ENCODE measurements at places on chromosomes 5 and 9. TPM values are rescaled to one million over a fixed set of nuclear protein-coding genes. Genes with fewer than 3 reads are reported as not detected.
A peak's percentile ranks its signal among the peaks of the same experiment; 100 is the strongest.

DNA sequence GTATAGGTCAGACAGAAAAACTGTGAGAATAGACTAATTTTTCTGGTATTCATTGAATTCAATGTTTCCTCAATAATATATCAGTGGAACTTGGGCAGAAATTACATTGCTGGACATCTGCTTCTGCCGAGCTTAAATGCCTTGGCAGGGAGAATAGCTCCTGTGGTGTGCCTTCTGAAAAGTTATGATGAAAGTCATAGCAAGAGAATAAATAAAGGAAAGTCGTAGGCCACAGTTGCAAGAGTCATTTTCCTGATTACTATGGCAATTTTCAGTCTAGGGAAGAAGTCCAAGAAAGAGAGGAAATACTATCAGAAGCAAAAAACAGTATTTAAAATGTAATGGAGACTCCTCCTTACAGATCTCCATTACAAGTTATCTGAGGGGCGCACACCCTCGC lies 1596.1 kb upstream of the WWC1 start:
- no peaks in the 10 kb centered on the region for H3K36me3 ChIP-seq
- no peaks in the 10 kb centered on the region for H3K4me1 ChIP-seq
- H3K27me3 ChIP-seq, result no peaks in the 10 kb centered on the region
- H3K4me3 ChIP-seq, result no peak overlapping the region
- DNase-seq, result no peak
- no peak overlapping the region for H3K27ac ChIP-seq

DNA sequence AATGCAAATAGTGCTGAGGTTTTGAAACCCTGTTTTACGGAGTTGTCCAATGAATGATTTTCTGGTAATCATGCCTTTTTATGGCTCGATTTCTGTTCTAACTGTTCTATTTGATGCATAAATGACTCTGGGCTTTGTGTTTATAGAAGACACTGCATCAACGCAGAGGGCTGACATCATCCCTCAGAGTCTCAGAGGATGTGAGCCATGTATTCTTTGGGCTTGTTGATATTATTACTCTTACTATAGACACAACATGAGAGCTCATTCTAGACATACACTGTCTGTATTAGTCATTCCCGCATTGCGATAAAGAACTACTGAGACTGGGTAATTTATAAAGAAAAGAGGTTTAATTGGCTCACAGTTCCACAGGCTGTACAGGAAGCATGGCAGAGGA lies 31.6 kb downstream of the CDH6 start:
- H3K36me3 ChIP-seq, result peaks cover 6% of the 10 kb centered on the region
- peak overlapping the region; percentile 93 for H3K27ac ChIP-seq
- H3K27me3 ChIP-seq, result no peaks in the 10 kb centered on the region
- DNase-seq, result peak; percentile 90
- peaks cover 6% of the 10 kb centered on the region for H3K4me1 ChIP-seq

DNA sequence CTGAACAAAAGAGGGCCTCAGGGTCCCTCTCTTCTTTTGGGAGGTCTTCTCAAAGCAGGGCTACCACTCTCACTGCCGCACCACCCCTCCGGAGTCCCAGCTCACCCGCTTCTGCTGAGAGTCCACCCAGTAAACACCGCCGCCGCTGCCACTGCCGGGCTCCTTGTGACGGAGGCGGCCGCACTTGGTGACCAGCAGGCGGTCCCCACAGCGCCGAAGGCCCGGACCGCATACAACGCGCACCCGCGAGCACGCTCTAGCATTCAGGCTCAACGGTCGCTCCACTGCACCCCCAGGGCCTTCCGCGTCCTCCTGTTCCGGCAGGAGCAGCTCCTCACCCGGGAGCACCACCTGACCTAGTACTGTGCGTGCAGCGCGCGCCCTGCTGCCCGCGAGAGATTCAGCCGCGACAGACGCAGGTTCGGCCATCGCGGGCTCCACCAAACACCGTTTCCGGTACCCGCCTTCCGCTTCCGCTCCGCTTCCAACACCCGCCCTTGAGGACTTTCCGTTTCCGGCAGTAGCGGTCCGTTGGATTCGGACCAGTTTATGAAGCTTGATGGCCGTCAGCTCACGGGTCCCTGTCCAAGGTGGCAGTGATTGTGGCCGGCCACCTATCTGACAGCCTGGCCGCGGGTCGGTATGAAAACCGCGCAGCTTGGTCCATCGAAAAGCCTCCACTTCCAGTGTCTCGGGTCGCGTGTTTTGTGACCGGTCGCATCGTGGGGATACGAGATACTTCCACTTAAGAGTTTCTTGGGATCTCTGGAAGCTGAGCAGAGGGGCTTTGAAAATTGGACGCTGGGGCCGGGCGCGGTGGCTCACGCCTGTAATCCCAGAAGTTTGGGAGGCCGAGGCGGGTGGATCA lies at the start of gene EXOSC3:
EXOSC3 (minus strand) TSS at position 449 of the 868 bp plus-strand sequence; CDS start at position 429, 20 bp downstream.
- peak within 1 kb of the TSS; percentile 75 for H3K27ac ChIP-seq
- H3K4me1 ChIP-seq, result peaks cover 7% of the 10 kb centered on the region
- peak; percentile 84 for DNase-seq
- peaks cover 30% of the 10 kb centered on the region for H3K36me3 ChIP-seq
- peak within 1 kb of the TSS; percentile 96 for H3K4me3 ChIP-seq
- no peaks in the 10 kb centered on the region for H3K27me3 ChIP-seq

DNA sequence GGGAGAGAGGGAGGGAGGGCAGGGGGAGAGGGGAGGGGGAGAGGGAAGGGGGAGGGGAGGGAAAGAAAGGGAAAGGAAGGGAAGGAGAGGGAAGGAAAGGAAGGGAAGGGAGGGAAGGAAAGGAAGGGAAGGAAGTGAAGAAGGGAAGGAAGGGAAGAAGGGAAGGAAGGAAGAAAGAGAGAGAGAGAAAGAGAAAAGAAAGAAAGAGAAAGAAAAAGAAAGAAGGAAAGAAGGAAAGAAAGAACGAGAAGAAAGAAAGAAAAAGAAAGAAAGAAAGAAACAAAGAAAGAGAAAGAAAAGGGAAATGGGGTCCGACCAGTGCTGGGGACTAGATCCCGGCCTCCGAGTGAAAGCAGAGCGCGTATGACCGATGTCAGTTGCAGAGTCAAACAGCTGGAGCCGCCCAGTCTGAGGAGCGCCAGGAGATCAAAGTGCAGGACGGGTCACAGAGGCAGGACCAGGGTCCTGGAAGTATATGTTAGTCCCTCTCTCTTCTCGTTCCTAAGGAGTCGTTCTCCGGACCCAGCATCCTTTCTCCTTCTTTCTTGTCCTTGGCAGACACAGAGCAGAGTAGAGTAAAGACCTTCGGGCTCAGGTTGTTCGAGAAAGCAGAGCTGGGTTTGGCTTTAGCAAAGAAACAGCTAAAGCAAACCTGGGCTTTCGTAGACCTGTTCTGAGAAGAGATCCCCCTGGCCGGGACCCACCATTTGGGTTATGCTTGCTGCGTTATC lies 305.4 kb upstream of the MSX2 start:
- H3K27ac ChIP-seq, result no peak overlapping the region
- H3K27me3 ChIP-seq, result no peaks in the 10 kb centered on the region
- no peaks in the 10 kb centered on the region for H3K36me3 ChIP-seq
- DNase-seq, result no peak
- H3K4me1 ChIP-seq, result peaks cover 5% of the 10 kb centered on the region

- H3K27ac ChIP-seq, result no peak overlapping the region
- H3K4me1 ChIP-seq, result no peaks in the 10 kb centered on the region
- H3K27me3 ChIP-seq, result no peaks in the 10 kb centered on the region
- no peak for DNase-seq
- no peak overlapping the region for H3K4me3 ChIP-seq
These were observed 108.5 kb upstream of the IQGAP2 start for GRCh38 chr5:76294573-76294972.

GRCh38 chr5:158462349-158463114 lies 603.6 kb upstream of the CLINT1 start:
- no peaks in the 10 kb centered on the region for H3K27me3 ChIP-seq
- H3K27ac ChIP-seq, result no peak overlapping the region
- no peaks in the 10 kb centered on the region for H3K4me1 ChIP-seq
- no peak for DNase-seq
- no peaks in the 10 kb centered on the region for H3K36me3 ChIP-seq
- no peak overlapping the region for H3K4me3 ChIP-seq

DNA sequence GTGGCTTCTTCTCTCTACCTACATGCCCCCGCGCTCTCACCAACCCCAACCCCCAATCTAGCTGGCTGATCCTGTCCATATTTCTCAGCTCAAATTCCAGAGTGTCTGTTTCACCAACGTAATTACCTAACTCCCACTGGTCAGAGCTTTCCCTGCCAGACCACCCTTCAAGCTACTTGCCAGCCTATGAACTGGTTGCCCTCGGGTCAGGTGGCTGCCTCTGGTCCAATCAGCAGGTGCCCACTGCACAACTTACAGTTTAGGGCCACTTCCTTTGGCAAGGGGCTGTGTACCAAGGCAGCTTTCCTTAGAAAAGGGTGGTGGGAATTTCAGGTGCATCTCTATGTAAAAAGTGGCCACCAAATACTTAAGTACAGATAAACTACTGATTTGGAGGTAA lies 92.2 kb upstream of the SLC30A5 start:
- H3K36me3 ChIP-seq, result no peaks in the 10 kb centered on the region
- no peak for DNase-seq
- no peaks in the 10 kb centered on the region for H3K4me1 ChIP-seq
- no peaks in the 10 kb centered on the region for H3K27me3 ChIP-seq
- H3K4me3 ChIP-seq, result no peak overlapping the region

- no peaks in the 10 kb centered on the region for H3K4me1 ChIP-seq
- H3K27me3 ChIP-seq, result no peaks in the 10 kb centered on the region
- no peak overlapping the region for H3K4me3 ChIP-seq
- no peaks in the 10 kb centered on the region for H3K36me3 ChIP-seq
These were observed 1915.7 kb upstream of the CDH9 start for GRCh38 chr5:28954074-28954473.

DNA sequence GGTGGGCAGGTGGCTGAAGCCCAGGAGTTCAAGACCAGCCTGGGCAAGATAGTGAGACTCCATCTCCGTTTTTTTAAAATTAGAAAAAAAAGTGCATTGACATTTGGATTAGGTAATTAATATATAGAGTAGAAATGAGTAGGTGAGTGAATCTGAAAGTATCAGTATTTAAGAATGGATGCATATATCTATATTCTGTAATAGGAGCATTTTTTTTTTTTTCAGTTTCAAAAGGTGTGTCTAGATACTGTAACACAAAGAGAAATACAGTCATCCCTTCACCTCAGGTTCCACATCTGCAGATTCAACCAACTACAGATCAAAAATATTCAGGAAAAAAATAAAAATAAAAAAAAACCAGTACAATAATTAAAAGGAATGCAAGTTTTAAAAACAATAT lies 50.8 kb downstream of the RBM27 start:
- H3K27me3 ChIP-seq, result no peaks in the 10 kb centered on the region
- H3K36me3 ChIP-seq, result peaks cover 18% of the 10 kb centered on the region
- no peak for DNase-seq
- no peaks in the 10 kb centered on the region for H3K4me1 ChIP-seq

DNA sequence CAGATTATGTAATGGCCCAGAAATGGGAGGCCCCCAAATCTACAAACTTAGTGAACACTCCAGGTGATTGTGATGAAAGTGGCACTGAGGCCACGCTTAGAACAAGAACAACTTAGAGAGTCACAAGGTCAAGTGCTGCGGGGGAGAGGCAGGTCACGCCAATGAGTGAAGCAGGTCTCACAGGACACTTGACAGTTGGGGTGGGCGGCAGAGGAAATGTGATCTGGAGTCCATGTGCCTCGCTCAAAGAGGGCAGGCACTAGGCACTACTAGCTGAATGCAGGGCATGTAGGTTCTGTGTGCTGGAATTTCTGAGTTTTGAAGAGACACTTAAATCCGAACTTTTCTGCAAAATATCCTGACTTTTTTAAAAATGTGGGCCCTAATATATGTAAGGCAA lies 193.2 kb upstream of the RORB start:
- no peaks in the 10 kb centered on the region for H3K27me3 ChIP-seq
- H3K36me3 ChIP-seq, result no peaks in the 10 kb centered on the region
- H3K4me3 ChIP-seq, result no peak overlapping the region
- H3K4me1 ChIP-seq, result no peaks in the 10 kb centered on the region

GRCh38 chr9:101018467-101018866 lies 10.1 kb upstream of the PLPPR1 start:
- H3K4me3 ChIP-seq, result no peak overlapping the region
- no peak for DNase-seq
- no peaks in the 10 kb centered on the region for H3K4me1 ChIP-seq
- H3K27me3 ChIP-seq, result no peaks in the 10 kb centered on the region
- no peak overlapping the region for H3K27ac ChIP-seq
- H3K36me3 ChIP-seq, result no peaks in the 10 kb centered on the region

GRCh38 chr5:150780187-150780692 lies 1.7 kb downstream of the SMIM3 start:
- H3K27ac ChIP-seq, result peak overlapping the region; percentile 7
- no peaks in the 10 kb centered on the region for H3K36me3 ChIP-seq
- DNase-seq, result peak; percentile 61
- peak overlapping the region; percentile 35 for H3K4me3 ChIP-seq
- H3K27me3 ChIP-seq, result no peaks in the 10 kb centered on the region

GRCh38 chr5:135456238-135457099 lies 4.3 kb upstream of the TIFAB start:
- H3K27me3 ChIP-seq, result peaks cover 16% of the 10 kb centered on the region
- peak overlapping the region; percentile 10 for H3K27ac ChIP-seq
- no peaks in the 10 kb centered on the region for H3K36me3 ChIP-seq
- H3K4me3 ChIP-seq, result no peak overlapping the region
- DNase-seq, result peak; percentile 88
- H3K4me1 ChIP-seq, result peaks cover 21% of the 10 kb centered on the region

- no peaks in the 10 kb centered on the region for H3K36me3 ChIP-seq
- no peak overlapping the region for H3K4me3 ChIP-seq
- H3K27me3 ChIP-seq, result no peaks in the 10 kb centered on the region
These were observed 29.3 kb upstream of the UBE2QL1 start for GRCh38 chr5:6419340-6419852.

GRCh38 chr9:114681594-114682332 lies at the start of gene TEX48:
TSS of gene TEX48 (minus strand) at chr9:114682192. CDS start at chr9:114671723, 10,469 bp downstream.
- no peaks in the 10 kb centered on the region for H3K36me3 ChIP-seq
- H3K27me3 ChIP-seq, result no peaks in the 10 kb centered on the region
- peak; percentile 51 for DNase-seq

DNA sequence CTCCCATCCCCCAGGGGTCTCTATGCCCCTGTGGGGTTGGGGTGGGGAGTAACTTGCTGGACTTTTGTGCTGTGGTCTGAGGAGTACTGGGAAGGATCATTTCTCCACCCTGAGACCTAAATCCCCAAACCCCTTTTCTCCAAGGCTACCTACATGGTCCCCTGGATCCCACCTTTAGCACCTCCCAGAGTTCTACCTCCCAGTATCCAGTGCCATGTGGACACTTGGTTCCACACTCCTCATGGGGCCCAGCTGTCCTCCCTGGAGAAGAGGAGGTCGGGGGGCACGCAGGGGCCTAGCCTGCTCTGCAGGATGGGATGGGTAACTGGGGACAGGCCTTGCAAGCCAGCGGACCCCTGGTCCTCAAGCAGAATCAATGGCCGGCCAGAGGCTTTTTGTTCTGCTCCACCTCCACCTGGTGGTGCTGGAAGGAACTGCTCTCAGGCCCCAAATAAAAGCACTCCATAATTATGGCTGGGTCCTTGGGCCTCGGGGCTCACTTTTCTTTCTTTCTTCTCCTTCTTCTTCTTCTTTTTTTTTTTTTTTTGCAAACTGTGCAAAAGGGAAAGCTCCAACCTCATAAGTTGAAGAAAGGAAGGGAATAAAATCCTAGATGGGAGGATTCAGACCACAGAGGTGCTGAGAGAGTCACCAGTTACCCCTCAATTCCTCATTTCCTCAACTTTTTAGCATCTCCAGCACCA lies 68.4 kb downstream of the PSD2 start:
- H3K4me1 ChIP-seq, result no peaks in the 10 kb centered on the region
- peak; percentile 13 for DNase-seq
- H3K4me3 ChIP-seq, result no peak overlapping the region
- H3K36me3 ChIP-seq, result no peaks in the 10 kb centered on the region

The PCDHA6 gene
- 2.7 TPM for total RNA-seq

The GADD45G gene
- 3.5 TPM for total RNA-seq

The FBP2 gene
- not detected for total RNA-seq

The TNFSF8 gene
- not detected for total RNA-seq

The TMEM252 gene
- total RNA-seq, result not detected

The LCN1 gene
- not detected for total RNA-seq

The TMEM215 gene
- total RNA-seq, result 3.0 TPM

The SNCB gene
- 3.4 TPM for total RNA-seq

All from astrocyte (in vitro differentiated cells and primary cell).